Activated CD8-positive, alpha-beta memory T cell treated with anti-CD3 and anti-CD28 coated beads for 1 hour (primary cell): ENCODE measurements at places on chromosomes 12 and 14.

GRCh38 chr14:81565441-81566290, 32.0 kb upstream of the SEL1L start:
- DNase-seq: no peak

DNA sequence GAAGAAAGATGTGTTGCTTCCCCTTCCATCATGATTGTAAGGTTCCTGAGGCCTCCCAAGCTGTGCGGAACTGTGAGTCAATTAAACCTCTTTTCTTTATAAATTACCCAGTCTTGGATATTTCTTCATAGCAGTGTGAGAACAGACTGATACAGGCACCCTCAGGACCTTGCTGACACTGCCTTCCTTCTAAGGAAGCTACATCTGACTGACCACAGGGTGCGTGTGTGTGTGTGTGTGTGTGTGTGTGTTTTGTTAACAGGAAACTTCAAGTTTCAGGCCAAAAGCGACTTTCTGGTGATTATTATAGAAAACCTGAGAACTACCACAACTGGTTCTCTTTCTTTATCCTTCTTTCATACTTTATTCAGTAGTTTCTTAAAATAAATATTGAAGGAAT, 149.0 kb downstream of the CAPZA3 start:
- DNase-seq: no peak

DNA sequence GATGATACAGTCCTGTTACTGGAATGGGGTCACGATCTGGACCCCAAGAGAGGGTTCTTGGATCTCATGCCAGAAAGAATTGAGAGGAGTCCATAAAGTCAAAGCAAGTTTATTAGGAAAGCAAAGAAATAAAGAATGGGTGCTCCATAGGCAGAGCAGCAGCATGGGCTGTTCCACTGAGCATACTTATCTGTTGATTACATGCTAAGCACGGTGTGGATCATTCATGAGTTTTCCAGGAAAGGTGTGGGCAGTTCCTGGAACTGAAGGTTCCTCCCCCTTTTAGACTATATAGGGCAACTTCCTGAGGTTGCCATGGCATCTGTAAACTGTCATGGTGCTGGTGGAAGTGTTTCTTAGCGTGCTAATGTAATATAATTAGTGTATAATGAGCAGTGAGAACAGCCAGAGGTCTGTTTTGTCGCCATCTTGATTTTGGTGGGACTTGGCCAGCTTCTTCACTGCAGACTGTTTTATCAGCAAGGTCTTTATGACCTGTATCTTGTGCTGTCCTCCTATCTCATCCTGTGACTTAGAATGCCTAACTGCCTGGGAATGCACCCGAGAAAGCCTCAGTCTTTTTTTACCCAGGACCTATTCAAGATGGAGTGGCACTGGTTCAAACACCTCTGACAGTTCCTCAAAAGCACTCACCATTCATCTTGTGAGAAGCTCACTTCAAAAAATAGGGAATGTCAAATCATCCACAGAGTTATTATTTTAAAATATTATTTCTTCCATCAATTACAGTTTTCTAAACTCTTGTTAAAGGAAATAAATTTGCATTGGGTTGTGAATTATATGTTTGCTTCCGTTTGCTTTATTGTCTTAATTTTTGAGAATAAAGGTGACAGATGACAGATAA, 1358.8 kb upstream of the TMEM132C start:
- DNase-seq: no peak

- DNase-seq: no peak
These were observed 29.3 kb downstream of the MYF5 start for GRCh38 chr12:80745851-80746505.

DNA sequence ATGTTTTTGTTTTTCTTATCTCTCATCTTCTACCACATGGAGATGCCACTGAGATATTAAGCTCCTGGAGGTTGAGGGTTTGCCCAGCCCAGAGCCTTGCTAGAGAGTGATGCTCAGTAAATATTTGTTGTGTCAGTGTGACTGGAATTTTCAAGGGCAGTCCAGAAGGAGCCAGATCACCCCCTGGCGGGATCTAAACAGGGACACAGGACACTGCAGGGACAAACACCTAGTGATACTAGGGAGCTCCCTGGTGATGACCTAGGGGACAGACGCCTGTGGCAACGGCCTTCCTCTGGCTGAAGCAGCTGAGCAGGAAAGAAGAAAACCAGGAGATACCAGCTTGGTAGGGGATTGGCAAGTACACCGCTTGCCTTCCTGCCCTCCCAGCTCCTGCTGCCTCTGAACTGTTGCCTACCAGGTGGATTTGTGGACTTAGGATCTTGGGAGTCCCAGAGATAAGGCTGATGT, 714.4 kb upstream of the TBX3 start:
- DNase-seq: no peak

DNA sequence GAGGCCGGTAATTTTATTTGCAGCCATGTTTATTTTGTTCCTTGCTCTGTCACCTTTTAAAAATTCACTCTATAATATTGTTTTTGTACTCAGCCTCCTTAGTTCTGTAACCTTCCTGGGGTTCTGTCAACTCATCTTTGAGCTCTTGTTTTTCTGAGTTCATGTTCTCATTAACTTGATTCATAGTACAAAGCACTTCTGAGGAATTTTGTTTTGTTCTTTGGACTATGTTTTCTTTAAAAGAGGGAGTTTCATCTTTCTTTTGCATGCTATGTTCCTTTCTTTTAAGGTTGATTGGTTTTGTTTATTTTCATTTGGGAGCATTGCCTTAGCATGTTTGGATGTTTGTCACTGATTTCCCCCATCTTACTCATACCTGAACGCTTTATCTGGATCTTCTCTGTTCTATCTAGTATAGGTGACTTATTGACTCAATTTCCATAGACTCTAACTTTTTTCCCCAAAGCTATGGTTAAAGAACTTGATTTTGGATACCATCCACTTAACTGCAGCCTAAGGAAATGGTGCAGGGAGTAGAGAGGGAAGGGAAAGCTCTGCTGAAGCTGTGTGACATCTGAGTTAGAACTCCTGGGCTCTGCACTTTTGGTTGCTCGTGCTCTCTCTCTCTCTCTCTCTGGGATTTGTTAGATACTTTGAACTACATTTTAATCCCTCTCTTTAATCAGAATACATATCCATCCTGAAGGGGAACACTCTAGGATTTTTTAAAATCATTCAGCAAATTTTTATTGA, 268.5 kb downstream of the PAWR start:
- no peak for DNase-seq

- no peak for DNase-seq
These were observed 36.8 kb upstream of the TMED10 start for GRCh38 chr14:75213172-75213571.

- no peak for DNase-seq
These were observed 87.8 kb upstream of the ATXN7L3B start for GRCh38 chr12:74449872-74450271.

DNA sequence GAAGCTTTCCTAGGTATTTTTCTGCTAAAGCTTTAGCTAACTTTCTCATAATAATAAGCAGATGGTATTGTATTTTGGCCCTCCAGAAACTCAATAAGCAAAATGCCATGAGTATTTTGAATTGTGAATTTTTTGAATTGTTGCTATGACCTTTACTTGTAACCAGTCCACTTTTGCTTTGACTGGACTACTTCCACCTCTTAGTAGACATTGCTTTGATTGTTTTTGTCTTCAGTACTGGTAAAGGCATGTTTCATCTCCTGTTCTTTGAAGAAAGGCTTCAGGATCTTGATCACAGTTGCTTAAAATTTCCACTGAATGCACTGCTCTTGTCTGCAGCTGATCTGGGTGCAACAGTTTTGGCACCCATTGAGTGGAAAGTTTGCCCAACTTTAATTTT, 102.3 kb downstream of the TRMT5 start:
- no peak for DNase-seq

GRCh38 chr14:26984311-26985177, 386.7 kb upstream of the NOVA1 start:
- no peak for DNase-seq

- no peak for DNase-seq
These were observed 12.0 kb upstream of the SLCO1B3 start for GRCh38 chr12:20798554-20798953.

DNA sequence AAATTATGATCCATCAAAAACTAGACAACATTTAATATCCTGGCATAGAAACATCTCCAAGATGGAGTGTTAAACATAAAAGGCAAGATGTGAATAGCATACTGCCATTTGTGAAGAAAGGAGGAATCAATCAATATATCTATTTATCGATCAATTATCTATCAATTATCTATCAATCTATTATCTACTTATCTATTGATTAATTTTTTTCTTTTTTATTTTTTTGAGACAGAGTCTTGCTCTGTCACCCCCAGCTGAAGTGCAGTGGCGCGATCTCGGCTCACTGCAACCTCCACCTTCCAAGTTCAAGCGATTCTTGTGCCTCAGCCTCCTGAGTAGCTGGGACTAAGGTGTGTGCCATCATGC, 117.0 kb upstream of the RFLNA start:
- DNase-seq: no peak

DNA sequence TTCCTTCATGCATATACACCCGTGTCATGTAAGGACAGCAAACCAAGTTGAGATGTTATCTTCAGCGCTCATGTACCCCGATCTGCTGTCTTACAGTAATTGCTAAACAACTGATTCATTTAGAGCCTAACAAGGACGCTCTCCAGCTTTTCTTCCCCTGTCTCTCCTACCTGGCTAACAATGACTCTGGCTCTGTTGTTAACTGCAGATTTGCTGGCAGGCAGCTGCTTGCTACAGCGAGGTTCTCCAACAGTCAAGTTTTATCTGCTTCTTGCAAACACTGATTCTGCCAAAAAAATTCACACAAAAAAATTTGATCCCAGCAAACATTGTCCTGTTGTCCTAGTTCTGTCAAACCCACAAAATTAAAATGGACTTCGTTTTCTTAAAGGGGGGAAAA, 101.6 kb downstream of the OTX2 start:
- DNase-seq: no peak

DNA sequence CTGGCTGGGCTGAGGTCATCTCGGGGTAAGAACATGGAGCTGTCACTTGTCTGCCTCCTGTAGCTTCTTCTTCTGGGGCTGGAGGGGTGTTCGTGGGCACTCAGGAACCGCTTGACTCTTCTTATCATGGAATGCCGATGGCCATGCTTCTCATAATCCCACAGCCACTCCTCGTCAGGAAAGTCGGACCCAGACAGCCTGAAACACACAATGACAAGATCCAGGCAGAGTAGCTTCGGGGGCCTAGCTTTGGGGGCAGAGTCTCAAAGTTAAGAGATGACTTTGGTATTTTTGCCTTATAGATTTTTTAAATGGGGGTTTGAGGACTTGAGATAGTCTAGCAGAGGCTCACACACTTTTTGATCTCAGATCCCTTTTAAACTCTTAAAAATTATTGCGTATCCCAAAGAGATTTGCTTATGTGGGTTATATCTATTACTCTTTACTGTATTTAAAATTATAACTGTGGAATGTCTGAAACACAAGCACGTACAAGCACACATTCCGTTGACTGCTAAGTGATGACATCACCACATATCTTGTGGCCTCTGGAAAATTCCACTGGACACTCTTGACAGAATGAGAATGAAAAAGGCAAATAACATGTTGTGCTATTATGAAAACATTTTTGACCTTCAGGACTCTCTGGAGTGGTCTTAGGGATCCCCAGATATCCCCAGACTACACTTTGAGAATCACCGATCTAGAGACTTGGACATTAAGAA, 43.3 kb downstream of the BEST3 start:
- no peak for DNase-seq

- no peak for DNase-seq
These were observed 36.5 kb upstream of the SSTR1 start for GRCh38 chr14:38171197-38171596.

GRCh38 chr12:132194056-132194455, 49.8 kb downstream of the NOC4L start:
- DNase-seq: no peak
